ENCODE measurements at places on chromosomes 13 and 19.
A peak's percentile ranks its signal among the peaks of the same experiment; 100 is the strongest.

DNA sequence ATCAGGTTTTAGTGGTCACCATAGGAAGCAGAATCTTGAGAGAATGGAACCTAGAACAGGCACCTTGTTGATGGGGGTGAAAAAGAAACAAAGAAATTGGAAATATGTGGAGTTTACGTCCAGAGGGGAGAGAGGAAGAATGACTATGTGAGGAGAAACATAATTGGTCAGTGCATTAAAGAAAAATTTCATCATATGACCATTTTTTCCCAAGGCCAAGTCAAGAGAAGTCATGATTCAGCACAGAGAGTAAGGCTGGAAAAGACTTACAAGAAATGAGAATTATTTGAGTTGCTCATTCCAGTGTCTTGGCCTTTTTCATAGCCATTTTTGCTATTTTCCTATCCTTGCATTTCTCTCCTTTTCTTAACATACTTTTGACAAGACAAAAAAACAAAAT lies 421.7 kb downstream of the EFNB2 start:
- no peak for DNase-seq

GRCh38 chr13:27403727-27404385 lies 20.6 kb upstream of the GTF3A start:
- no peak for DNase-seq

- DNase-seq = peak; percentile 31
Measured at GRCh38 chr19:50147462-50148423, 15.3 kb downstream of the IZUMO2 start.

DNA sequence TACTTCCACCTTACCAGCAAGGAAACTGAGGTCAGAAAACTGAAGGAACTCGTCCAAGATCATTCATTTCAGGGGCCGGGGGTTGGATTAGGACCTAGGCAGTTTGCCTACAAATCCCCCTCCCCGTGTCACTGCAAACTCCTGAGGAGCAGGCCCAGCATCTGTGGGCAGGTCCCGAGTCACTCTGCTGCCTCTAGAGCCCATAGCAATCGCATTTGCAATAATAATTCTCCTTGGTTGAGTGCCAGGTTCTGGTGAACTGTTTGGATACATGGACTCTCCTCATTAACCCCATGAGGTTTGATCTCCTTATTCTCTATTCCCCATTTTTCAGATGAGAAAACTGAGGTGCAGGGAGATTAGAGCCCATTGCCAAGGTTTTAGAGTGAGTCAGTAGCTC lies 903 bp downstream of the PIN1 start:
- no peak for DNase-seq

DNA sequence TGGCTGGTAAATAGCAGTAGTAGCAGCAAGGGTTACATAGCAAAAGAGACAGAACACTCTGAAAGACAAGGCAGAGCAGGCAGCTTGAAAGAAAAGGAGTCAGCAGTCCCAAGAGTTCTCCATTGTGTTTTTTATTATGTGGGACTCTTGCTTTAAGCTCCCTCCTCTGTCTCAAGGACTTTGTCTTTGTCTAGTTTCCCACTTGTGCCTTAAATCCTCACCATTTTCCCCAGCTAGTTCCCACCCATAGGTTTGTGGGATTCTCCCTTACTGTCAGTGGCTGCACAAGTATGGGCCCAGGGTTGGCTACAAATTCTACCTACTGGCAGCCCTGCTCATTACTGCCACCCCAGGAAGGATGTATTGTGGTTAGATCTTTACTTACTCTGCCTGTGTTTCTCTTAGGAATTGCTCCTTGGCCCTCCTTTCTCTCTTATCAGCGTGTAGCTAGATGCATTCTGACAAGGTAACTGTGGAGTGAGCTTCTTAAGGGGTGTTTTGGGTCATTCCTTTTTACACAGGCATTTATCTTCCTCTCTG lies 413.4 kb upstream of the PCDH9 start:
- DNase-seq = no peak

GRCh38 chr13:37709318-37709717 lies 110.8 kb upstream of the POSTN start:
- no peak for DNase-seq

GRCh38 chr13:77337159-77337558 lies 10.3 kb upstream of the MYCBP2 start:
- DNase-seq = no peak

DNA sequence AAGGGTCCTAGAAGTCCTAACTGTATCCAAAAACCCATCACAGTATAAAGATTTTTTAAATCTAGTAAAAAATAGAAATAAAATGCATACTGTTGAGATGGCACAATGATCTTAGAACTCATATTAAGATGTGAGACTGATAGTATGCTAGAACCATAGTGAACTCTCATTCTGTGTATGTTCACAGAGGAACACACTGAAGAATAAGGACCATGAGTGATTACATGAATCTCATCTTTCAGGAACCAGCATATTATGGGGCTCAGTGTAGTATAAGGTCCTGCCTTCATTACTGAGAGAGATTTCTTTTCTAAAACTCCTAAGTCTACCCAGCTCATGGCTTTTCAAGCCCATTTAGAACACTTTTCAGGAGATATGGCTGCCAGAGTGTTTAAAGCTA lies 59.8 kb upstream of the RFC3 start:
- no peak for DNase-seq

DNA sequence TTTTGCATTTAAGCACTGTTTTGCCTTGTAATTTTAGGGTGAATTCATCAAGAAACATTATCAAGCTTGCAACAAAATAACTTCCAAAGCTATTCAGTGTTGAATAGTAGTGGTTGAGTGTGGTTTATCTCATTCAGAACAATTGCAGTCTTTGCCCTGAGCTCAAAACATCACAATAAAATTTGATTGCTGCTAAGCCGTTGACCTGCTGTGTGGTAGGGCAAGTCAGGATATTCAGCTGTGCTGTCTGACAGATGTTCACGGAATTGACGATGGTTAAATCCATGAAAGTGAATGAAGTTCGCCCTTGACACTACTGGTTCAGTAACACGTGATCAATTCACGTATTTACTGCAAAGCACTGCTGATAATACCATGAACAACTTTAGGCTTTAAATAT lies 66.9 kb downstream of the GJA3 start:
- DNase-seq = no peak

DNA sequence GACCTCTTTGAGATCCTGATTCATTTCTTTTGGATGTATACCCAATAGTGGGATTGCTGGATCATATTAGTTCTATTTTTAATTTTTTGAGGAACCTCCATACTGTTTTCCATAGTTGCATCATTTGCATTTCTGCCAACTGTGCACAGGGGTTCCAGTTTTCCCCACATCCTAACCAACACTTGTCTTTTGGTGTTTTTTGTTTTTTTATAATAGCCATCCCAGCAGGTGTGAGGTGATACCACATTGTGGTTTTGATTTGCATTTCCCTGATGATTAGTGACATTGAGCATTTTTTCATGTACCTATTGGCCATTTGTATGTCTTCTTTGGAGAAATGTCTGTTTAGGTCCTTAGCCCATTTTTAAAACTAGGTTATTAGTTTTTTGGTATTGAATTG lies 18.8 kb upstream of the GPR183 start:
- DNase-seq = no peak

GRCh38 chr13:28558567-28558966 lies 63.6 kb upstream of the FLT1 start:
- DNase-seq = no peak

DNA sequence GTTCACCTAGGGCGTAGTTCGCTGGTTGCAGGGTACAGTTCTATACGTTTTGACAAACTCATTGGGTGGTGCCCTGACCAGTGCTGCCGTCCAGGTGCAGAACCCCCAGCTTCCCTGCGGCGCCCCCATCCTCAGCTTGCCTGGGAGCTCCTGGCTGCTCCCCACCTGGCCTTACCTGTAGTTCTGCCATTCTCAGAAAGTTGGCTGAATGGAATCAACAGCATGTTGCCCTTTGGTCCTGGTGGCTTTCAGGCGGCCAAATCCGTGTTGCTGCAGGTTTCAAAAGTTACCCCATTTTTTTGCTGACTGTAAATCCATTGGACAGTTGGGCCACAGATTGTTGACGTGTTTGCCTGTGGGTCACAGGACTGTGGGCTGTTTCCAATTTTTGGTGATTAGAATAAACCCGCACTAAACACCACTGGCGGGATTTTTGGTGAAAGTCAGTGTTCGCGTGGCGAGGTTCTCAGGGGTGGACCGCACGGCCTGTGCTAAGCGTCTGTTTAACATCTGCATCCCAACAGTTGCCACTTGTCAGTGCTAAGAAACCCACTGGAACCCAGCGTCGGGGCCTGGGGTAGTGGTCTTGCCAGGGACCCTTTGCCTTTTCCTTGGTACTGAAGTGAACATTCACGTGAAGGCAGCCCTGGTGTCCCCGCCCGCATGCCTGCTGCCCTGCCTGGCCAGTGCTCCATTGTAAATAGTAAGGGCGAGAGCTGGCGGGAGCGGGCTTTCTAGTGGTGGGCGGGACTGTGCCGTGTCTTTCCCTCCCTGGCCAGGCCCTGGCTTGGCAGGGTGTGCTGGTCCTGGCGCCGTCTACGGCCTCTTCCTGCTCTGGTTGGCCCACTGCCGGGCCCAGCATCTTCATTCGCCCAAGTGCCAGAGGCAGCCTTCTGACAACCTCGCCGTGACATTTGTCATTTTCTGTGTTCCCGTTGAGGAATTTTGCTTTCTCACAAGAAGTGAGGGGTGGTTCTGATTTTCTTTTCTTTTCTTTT lies 3.3 kb downstream of the DOT1L start:
- no peak for DNase-seq

Measured in stimulated activated CD8-positive, alpha-beta memory T cell treated with anti-CD3 and anti-CD28 coated beads, Interleukin-4, amount 100 ng/mL, for 1 hour (primary cell).